ENCODE measurements at places on chromosomes 6 and 20.

DNA sequence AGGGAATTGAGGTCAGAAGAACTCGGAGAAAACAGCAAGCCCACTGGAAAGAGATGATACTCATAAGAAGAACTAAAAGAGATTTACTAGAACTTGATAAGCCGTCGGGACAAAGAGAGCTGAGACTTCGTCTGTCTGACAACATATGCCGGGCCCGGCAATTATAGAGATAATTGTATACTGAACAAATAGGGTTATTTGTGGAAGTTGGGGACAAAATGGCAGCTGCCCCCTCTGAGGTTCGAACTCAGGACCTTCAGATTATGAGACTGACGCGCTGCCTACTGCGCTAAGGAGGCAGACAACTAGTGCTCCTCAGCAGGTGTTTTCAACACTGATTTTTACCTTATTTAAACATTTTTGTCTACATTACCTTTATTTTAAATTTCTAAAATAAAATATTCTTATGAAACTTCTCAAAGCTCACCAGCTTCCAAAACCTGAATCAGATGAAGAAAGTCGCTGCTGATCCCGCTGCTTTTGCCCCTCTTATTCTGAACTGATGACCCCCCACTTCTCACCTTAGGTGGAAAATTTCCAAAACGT lies 29.3 kb upstream of the TRIM27 start:
- peak; percentile 67 for DNase-seq

- DNase-seq: no peak
Observed at GRCh38 chr20:59786801-59787537, 146.5 kb downstream of the SYCP2 start.

- peak; percentile 29 for DNase-seq
Observed at GRCh38 chr6:155510879-155511278, 55.2 kb upstream of the NOX3 start.

GRCh38 chr6:112005013-112005371 lies 48.9 kb upstream of the CCN6 start:
- no peak for DNase-seq

- no peak for DNase-seq
Observed at GRCh38 chr20:10711903-10712451, 38.2 kb upstream of the JAG1 start.

- no peak for DNase-seq
Observed at GRCh38 chr6:168408504-168409136, 32.4 kb upstream of the SMOC2 start.

- DNase-seq: peak; percentile 85
Observed at GRCh38 chr6:137933696-137934095, 66.6 kb downstream of the TNFAIP3 start.

- DNase-seq: no peak
Observed at GRCh38 chr6:6004390-6004995, 2.2 kb downstream of the NRN1 start.

- DNase-seq: no peak
Observed at GRCh38 chr6:39439342-39440038, 117.0 kb upstream of the KCNK16 start.

Measured in epithelial cell of esophagus (primary cell).